ENCODE measurements at places on chromosomes 1 and 21.

- no peak for DNase-seq
Measured at GRCh38 chr1:42981255-42981805, 22.7 kb upstream of the SLC2A1 start.

DNA sequence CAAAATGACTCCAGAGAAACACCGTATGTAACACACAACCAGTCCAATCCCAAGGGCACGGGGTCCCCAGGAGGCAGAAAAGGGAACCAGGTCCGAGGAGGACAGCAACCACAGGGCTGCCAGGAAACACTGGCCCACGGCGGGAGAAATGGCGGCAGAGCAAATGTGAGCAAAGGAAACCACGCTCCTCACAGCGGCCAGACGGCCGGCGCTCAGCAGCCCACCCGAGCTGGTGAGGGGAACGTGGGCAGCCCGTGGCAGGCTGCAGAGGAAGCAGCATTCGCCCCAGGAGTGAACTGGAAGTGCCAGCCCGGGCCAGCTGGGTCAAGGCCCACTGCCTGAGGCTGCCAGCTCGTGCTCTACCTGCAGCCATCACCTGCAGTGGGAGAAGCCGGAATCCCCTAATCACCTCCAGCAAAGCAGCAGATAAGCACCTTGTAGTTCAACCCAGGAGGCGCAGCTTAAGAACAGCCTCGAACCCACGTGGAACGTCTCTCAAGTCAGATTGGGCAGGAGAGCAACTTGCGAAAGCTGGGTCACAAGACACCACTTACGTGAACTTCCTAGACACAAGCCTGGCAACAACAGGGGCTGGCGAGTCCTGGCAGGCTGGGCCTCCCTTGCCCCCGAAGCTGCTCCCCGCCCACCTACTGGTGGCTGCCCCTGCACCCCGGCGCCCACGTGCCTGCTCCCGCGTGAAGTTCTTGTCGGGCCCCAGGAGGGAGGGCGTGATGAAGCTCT lies 6.7 kb downstream of the SLC19A1 start:
- no peak for DNase-seq

- no peak for DNase-seq
Measured at GRCh38 chr21:26425576-26425975, 147.5 kb downstream of the CYYR1 start.

- no peak for DNase-seq
Measured at GRCh38 chr1:206011057-206011456, 7.9 kb upstream of the RAB7B start.

DNA sequence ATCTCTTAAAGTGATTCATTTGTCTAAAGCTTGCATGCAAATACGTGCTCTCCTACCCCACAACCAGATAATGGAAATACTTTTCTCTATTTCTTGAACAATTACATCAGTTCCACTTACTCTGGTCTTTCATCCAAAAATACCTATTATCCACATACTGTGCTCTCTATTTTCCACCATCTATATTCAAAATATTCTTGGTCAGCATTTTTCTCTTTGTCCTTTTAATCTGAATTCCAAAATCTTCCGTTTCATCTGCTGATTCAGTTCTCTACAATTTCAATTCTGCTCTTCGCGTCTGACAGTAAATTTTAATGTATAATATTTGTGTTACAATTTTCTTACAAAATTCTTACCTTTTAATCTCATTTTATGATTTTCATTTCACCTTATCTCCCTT lies 110.3 kb downstream of the ZNF648 start:
- no peak for DNase-seq

DNA sequence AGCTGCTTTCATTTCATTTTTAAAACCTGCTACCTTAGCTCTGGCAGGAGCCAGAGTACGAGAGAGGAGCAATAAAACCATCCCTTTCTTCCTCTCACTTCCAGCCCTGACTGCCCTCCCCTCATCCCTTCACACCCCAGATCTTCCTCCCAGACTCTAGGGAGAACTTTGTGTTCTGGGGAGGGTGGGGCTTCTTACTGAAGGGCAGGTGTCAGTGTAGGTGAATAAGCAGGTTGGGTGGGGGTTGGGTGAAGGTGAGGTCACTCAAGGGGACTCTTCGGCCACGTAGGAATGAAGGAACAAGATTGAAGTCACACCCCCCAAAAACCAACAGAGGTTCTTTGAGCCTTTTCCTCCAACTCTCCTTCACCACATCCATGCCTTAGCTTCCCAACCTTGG lies 88.9 kb downstream of the CD58 start:
- no peak for DNase-seq

DNA sequence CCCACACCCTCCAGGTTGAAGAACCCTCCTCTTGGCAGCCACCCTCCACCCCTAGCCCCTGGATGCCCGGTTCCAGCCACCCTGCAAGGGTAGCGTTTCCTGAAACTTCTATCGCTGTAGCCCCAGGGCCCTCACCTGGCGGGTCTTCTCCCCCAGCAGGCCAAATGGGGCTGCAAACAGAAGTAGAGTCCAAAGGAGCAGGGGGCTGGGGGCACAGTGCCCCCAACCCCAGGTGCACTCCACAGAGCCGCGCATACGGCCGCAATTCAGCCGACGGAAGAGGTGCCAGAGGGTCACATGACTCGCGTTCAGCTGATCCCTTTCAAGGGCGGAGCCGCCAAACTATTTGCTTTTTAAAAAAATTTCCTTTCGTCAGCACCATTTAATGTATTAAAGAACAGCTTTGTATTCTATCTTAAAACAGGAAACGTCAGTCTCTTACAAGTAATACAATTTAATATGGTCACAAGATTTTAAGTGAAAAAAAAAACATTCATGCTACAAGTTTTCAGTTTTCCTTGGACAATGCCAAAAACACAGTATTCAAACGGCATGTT lies at the start of gene GLMP:
Gene GLMP (minus strand): TSS at position 289 of the 557 bp plus-strand sequence. CDS start 34 bp downstream, at position 255.
- DNase-seq = peak; percentile 76

- DNase-seq = no peak
Measured at GRCh38 chr1:187032982-187033692, 204.4 kb downstream of the PLA2G4A start.

DNA sequence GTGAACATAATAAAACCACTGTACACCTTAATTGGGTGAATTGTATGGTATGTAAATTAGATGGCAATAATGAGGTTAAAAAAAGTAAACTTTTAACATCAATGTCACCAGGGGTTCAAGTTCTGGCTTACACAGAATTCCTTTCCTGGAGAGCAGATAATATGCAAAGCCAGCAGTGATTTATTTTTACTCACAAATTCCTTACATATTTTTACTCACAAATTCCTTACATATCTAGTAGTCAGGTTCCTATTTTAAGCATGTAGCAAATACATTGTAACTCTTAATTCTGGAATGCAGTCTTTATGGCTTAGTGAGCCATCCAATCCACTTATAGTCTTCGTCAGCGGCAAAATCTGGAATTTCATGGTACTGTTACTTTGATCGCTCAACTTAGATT lies 1.3 kb upstream of the UBE4B start:
- peak; percentile 67 for DNase-seq

- no peak for DNase-seq
Measured at GRCh38 chr21:20661246-20661645, 337.0 kb upstream of the NCAM2 start.

All from choroid plexus epithelial cell (primary cell).